Psoas muscle (tissue), 8 donors: ENCODE measurements at places on chromosomes 6 and 20. TPM values are rescaled to one million over a fixed set of nuclear protein-coding genes. Genes with fewer than 3 reads are reported as not detected.

- no peak for DNase-seq
These were observed 21.1 kb downstream of the KIAA1755 start for GRCh38 chr20:38239441-38239840.

- no peak for DNase-seq
These were observed 534.7 kb downstream of the PHF3 start for GRCh38 chr6:64170316-64170715.

DNA sequence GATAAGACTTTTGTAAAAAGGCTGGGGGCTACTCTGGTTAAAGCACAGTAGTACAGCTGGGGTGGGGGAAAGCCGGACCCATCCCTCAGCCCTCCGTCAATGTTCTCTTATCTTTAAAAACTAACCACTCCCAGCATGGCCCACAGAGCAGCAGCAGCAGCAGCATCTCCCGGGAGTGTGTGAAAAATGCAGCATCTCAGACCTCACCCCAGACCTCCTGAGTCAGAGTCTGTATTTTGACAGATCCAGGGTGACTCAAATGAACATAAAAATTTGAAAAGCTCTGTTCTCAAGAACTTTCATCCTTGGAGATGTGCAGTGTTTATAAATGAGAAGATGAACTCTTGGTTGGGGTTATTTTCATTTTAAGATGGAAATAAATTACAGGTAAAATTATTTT lies 277.7 kb upstream of the ECI2 start:
- no peak for DNase-seq

The LGSN gene
- not detected for total RNA-seq
